Stimulated activated CD8-positive, alpha-beta memory T cell treated with anti-CD3 and anti-CD28 coated beads, Interleukin-15, amount 100 ng/mL, for 24 hours (primary cell): ENCODE measurements at places on chromosomes 12 and 14.

DNA sequence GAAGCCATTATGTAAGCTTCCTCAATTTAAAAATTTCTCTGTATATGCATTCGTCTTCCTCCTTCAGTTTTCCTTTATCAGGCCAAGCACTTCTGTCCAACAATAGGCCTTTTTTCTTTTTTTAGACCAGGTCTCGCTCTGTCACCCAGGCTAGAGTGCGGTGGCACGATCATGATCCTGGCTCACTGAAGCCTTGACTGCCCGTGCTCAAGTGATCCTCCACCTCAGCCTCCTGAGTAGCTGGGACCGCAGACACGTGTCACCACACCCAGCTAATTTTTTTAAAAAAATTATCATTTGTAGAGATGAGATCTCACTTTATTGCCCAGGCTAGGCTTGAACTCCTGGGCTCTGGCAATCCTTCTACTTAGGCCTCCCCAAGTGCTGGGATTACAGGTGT is 25.8 kb downstream of the TAOK3 start:
- no peak for DNase-seq

- no peak for DNase-seq
These were observed 50.6 kb downstream of the PPP2R5C start for GRCh38 chr14:101812071-101812470.

DNA sequence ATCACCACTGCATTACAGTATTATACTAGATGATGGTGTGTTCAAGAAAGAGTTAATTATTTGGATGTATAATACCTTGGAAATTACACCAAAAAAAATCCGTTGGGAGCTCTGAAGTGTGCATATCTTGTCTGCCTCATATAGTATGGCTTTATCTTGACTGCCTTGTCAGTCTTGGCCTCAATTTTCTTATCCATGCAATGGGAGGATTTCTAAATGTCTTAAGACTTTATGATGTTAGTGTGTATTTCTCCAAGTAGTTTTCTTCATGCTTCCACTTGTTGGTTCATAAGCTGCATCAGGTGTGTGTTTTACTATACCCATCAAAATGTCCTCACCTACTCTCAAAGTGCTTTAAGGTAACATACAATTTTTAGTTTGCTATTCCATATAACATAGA is 84.6 kb downstream of the FGD4 start:
- no peak for DNase-seq

- no peak for DNase-seq
These were observed 91.3 kb downstream of the KCNA5 start for GRCh38 chr12:5134861-5135525.

DNA sequence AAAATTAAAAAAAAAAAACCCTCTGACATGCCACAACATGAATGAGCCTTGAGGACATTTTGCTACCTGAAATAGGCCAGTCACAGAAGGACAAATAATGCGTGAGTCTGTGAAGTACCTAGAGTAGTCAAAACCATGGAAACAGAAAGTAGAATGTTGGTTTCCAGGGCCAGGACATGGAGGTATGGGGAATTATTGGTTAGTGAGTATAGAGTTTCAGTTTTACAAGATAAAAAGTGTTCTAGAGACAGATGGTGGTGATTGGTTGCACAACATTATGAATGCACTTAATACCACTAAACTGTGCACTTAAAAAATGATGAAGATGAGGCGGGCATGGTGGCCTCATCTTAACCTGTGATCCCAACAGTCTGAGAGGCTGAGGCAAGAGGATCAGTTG is 47.6 kb upstream of the ZFP36L1 start:
- DNase-seq: no peak

GRCh38 chr12:15417691-15418090 is 95.4 kb downstream of the PTPRO start:
- no peak for DNase-seq

- no peak for DNase-seq
These were observed 34.8 kb downstream of the TMCC3 start for GRCh38 chr12:94615260-94616181.

DNA sequence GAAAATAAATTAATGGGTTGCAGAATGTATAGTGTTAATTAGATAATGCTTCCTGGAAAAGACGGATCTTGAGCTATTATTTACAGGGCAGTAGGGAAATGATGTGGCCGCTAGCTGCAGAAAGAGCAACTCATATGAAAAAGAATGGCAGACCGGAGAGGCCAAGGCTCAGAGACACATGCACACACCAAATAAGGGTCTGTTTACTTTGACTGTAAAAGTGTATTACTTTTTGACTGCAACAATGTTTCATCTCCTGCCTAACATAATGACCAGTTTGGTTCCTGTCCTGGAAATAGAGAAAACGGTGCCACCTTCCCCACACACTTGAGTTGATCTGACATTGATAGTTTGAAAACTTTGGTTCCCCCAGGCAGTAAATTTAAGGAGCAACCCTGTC is 290.9 kb downstream of the CACNA1C start:
- DNase-seq: no peak

DNA sequence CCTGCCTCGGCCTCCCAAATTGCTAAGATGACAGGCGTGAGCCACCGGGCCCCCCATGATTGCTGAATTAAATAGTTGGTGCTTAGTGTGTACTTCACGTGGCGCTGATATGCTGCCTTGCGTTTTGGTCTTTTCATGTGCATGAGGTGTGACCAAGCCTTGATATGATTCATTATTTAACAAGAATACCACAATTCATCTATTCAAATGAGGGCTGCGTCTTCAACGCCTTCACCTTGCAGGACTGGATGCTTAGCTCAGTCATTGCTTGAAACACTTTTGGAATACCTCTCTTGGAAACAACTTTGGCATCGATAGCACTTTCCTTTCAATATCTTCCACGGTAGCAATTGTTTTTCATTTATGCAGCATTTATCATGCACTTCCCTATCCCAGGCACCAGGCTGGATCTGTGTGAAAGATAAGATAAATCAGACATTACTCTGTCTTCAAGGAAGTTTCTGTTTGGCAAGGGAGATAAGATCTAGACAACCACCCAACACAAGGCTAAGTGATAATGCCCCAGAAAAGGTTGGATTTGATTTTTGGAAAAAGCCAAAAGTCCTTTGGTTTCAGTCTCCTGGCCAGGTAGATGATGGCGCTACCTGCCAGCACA is 1.3 kb upstream of the TEAD4 start:
- no peak for DNase-seq

DNA sequence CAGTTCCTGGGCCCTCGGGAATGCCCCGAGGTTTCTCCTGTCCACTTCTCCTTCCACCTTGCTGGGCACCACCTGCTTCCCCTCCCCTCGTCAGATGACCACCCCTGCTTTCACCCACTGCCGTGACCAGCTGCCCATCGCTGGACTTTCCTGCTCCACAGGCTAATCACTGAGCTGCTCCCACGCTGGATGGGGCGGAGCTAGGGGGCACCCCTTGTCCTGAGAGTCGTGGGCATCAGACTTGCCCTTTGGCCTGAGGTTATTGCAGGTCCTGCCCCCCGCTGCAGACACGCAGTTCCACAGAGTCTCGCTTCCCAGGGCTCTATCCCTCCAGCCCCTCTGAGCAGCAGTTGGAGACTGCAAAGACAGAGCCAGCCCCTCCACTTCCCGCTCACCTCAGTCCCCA is 427 bp downstream of the SLC6A12 start:
- DNase-seq: no peak

DNA sequence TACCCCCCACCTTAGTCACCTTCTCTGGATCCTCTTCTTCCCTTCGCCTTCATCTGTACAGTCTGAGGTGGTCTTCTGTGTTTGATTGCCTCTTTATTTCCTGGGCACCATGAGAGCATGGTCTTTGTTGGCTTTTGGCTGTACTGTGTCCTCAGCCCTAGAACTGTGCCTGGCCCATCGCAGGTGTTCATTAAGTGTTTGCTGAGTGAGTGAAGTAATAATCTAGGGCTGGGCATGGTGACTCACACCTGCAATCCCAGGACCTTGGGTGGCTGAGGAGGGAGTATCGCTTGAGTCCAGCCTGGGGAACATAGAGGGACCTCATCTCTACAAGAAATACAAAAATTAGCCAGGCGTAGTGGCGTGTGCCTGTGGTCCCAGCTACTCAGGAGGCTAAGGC is 13.9 kb downstream of the ALDH2 start:
- no peak for DNase-seq

- DNase-seq: no peak
These were observed 5.8 kb downstream of the KERA start for GRCh38 chr12:91052026-91052425.
